ENCODE measurements at places on chromosomes 7 and 10.

DNA sequence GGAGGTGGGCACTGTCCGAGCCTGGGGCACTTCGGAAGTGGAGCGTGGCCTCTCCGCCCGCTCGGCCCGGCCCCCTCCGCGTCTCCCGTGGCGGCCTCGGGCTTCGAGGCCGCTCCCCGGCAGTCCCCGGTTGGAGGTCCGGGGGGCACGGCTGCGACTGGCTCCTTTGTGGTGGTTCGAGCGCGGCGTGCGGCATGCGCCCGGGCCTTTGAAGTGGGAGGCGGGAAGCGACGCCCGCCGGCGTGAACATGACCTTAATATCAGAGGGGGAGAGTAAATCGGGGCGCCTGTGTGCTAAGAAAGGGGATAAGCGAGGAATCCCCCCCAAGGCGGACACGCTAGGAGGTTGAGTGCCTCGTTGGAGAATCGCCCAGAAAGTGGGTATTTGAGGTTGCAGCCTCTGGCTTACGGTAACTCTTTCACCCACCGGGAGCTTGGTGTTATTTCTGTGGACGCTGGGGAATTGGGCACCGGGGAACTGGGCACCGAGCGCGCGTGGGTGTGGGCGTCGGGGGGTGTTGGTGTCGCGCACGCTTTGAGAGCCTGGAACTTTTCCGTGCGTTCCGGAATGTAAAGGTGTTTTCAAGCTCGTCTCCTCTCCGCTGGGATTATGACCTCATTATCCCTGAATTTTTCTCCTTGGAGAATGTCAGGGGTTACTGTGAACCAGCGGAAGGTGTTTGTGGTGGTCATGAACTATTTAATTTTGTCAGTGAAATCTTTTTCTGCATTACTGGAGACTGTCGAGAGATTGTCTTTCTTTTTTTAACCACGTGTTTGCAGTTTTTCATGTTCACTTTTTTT lies 660 bp downstream of the SUV39H2 start:
- DNase-seq, result no peak

- DNase-seq, result no peak
Measured at GRCh38 chr10:119826771-119827170, 45.9 kb downstream of the MCMBP start.

GRCh38 chr10:98790817-98791216 lies 344.1 kb upstream of the HPS1 start:
- DNase-seq, result no peak

GRCh38 chr7:73992101-73992562 lies 35.8 kb upstream of the ELN start:
- DNase-seq, result no peak

DNA sequence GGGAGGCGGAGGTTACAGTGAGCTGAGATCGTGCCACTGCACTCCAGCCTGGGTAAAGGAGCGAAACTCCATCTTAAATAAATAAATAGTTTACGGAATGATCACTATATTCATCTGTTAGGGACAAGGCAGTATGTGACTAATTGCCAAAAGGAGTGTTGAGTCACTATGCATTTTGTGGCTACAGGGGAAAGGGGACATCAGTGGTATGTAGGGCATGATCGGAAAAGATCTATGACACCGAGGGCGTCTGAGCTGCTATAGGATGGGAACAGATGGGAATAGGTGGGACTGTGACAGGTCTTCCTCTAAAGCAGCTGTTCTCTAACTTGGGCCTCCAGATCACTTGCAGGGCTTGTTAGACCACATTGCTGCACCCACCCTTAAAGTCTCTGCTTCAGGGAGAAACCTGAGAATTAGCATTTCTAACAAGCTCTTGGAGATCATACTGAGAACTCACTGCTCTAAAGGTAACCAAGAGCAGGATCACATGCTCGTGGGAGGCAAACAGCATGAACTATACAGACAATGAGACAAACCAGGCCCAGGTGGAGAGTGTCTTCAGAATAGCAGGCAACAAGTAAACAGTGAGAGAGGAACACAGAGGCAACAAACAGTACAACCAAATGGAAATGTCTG lies 65.1 kb upstream of the ITGA8 start:
- DNase-seq, result no peak

GRCh38 chr10:87503401-87503800 lies 1.3 kb upstream of the MINPP1 start:
- no peak for DNase-seq

- DNase-seq, result no peak
Measured at GRCh38 chr10:34717429-34717828, 97.7 kb downstream of the PARD3 start.

- DNase-seq, result no peak
Measured at GRCh38 chr7:137462074-137462715, 118.7 kb upstream of the PTN start.

DNA sequence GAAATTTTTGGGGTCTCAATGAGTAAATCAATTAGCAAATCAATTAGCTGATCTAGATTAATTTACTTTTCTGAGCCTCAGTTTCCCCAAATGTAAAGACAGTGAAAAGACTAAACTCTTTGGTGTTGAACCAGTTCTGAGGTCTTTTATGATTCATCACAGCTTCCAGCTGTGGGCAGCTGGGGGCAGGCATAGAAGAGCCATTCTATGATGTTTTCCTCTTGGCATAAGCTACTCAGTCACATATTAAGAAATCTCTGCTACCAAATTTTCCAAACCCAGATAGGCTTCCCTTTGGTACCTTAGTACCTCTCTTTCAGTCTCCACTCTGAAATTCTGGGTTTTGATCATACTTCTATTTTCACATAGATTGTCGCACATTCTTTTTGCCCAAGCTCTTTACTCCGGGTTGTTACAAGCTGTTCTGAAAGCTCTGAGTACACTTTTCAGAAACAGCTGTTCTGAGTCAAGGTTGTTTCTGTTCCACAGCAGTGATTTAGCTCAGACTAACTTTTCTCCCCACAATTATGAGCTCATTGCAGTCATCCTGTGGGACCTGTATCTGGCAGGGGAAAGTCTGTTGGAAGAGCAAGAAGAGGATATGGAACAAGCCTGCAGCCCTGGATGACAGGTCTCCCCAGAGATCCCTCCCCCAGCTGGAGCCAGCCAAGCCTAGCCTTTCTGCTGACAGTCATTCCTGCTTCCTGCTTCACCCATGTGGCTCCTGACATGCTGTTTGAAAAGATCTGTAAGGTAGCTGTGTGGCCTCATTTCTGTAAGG lies 599.6 kb upstream of the GHITM start:
- DNase-seq, result no peak

- DNase-seq, result no peak
Measured at GRCh38 chr7:129862682-129863081, 90.1 kb downstream of the UBE2H start.

DNA sequence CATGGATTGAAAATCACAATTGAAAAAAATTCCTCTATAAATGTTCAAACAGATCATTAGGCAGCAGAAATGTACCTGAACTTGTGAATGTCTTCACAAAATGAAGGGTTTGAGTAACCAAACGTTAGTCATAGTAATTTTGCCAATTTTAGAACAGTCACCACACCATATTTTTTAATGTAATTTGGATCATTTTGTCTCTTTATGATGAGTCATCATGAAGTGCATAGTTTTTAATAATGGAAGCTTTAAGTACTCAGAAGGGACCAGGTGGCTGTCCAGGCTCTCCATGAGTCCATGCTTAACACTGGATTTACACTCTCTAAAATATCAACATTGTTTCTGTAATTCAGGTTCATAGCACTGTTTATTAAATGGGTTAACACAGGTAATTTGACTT lies 219.2 kb downstream of the ETV1 start:
- DNase-seq, result no peak

- DNase-seq, result no peak
Measured at GRCh38 chr7:70749831-70750230, 382.1 kb upstream of the GALNT17 start.

DNA sequence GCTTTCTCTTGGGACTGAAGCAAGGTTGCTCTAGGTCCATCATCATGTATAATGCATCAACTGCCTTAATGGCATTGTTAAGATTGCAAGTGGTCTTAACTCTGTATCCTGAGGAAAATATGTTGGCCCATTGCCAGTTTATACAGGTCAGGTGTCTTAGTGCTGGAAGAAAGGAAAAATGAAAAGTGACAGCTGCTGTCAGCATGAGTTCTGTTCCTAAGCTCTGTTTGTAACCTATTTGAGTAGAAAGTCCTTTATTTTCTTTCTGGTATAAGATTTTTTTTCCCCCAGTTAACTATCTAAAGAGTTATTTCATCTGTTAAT lies 127.2 kb downstream of the SRI start:
- no peak for DNase-seq

GRCh38 chr10:63886281-63887022 lies 365.3 kb downstream of the REEP3 start:
- DNase-seq, result no peak

GRCh38 chr7:48875045-48875916 lies 49.1 kb upstream of the CDC14C start:
- peak; percentile 80 for DNase-seq

DNA sequence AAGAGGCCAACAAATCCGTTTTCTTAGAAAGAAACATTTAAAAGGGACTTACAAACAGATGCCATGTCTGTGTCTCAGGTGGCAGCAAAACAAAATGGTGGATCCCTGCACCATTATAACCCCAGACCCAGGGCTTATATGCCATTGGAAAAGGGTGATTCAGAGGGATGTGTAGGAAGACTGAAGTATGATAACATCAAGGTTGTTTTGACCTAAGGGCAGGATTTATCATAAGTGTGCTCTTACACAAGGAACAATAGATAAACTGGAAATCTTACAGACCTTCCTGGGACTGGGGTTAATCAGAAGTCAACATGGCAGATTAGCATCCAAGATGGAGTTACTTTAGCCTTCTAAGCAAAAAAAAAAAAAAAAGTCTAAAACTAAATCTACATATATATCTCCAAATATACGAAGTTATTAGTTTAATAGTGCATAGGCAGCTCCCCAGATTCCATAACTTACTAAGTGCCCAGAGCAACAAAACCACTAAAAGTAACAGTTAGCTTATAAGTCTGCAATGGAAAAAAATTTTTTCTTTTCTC lies 34.3 kb upstream of the WNT16 start:
- DNase-seq, result no peak

DNA sequence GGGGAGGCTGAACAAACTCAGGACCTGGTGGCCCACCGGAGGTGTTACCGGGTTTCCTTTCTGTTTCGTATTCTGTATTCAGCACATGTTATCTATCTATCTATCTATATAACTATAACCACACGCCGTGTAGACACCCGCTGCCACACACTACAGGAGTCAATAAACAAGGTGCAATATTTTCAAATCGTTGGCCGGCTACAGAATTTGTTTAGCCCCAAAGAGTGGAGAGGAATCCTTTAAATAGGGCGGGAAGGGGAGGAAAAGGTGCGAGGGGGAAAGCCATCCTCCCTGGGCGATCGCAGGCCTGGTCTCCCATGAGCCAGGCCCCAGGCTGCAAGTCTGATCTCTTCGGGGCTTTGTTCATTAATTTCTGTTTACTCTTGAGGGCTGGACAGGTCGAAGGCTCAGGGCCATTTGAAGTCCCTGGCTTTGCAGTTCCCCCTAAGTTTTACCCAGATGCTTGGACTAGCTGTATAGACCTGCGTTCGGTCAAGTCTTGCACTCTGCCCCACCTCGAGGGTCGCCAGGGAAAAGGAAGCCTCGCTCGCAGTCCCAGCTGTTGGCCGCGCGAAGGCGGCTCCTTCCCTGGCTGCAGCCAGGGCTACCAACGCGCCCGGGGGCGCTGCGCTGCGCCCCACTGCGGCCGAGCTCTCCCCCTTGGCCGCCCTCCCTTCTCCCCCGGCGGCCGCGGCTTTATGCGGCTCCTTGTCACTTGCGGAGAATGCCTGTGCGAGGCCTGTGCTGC lies 3.8 kb downstream of the NKX2-3 start:
- no peak for DNase-seq

DNA sequence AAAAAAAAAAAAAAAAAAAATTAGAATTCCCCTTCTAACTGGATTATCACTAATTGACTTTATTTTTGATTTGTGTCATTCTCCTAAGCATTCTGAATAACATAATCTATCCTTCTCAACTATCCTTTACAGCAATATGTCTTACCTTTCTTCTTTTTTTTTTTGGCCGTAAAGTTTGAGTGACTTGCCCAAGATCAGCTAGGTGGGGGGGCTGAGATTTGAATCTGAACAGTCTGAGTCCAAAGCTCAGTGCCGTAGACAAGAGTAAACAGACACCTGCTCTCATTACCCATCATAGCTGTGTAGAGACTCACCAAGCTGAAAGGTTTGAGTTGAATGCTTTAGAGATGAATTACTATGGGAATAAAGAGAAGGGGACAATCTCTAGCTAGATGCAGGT lies 192.1 kb downstream of the SORCS1 start:
- no peak for DNase-seq

DNA sequence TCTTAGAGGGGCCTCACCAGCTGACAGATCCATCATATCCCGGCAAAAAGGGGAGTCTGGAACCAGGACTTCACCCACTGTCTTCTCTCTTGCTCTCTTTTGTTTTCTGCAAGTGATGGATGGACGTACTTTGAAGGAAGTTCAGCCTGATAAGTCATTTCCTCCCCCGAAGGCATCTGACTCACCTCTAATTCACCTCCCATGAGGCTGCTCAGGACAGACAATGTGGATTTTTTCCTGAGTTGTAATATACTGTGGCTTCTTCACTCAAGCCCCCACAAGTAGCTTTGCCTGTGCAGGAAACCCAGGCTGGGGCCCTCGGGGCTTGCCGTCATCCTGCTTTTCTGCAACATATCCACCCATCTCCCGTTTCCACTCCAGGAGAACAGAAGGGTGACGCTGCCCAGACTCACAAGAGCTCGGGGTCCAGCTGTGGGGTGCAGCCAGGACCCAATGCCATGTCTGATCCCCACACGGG lies 70.4 kb downstream of the ASB13 start:
- no peak for DNase-seq

- DNase-seq, result no peak
Measured at GRCh38 chr10:80462299-80462980, 8.3 kb downstream of the TSPAN14 start.

DNA sequence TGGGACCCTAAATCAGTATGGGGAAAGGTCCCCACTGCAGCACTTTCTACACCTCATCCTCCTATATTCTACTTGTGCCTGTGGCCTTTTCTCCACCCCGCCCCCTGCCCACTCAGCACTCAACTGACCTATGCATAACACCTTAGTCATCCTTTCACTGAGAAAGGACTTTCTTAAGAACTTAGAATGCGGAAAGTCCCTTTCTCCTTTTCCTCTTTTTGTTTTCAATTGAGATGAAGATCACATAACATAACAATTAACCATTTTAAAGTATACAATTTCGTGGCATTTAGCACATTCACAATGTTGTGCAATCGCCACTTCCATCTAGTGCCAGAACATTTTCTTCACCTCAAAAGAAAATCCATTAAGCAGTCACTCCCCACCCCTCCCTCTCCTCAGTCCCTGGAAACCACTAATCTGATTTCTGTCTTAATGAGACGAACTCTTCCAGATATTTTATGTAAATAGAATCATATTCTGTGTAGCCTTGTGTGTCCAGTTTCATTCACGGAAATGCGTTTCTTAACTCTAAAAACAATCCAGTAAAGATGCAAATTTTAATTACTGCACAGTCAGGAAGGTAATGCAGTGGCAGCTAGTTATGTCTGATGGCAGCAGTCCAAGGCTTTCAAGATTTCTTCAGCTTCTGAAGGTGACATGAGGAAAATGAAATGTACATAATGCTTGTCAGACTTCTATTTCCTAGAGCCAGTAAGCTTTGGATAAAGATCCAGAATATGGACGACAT lies 41.7 kb downstream of the FAS start:
- DNase-seq, result no peak

- no peak for DNase-seq
Measured at GRCh38 chr7:45081670-45081974, 7.1 kb downstream of the NACAD start.

Measured in hypothalamus (tissue), 51 donors.